ENCODE measurements at places on chromosomes 7 and 10. TPM values are rescaled to one million over a fixed set of nuclear protein-coding genes. Genes with fewer than 3 reads are reported as not detected.

- no peak for DNase-seq
Measured at GRCh38 chr7:128997181-128997580, 57.7 kb downstream of the TNPO3 start.

DNA sequence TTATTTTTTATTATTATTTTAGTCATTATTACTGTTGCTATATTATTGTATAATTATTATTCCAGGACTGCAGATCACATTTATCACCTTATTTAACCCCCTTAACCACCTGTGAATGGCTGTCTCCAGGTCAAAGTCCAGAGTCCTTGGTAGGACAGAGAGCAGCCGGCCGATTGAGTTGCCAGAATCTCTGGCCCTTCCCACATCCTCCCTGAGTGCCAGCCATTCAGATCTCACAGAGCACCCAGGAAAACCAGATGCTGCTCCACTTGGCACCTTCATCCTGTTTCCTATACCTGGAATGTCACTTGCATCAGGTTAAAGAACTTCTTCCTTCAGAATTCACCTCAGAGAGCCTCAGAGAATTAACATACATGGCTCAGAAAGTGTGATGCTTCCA is 101.1 kb downstream of the ELAPOR2 start:
- no peak for DNase-seq

DNA sequence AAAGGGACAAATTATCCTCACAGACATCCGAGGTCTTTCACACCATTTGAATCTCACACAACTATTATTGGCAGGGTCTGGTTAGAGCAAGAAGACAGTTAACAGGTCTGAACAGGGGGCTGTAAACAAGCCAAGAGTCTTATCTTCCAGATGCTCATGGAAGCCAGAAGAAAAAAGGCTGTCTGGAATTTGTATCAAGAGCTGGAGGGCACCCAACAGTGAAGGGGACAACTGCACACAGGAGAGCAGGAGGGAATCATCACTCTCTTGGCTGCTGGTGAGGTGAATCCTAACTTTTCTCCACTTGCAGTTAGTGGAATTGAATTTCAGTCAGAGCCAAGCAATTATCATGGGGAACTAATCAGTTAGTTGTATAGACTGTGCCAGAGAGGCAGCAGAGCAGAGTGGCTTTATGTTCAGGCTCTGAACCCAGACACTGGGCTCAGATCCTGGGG is 880.2 kb upstream of the AUTS2 start:
- DNase-seq: no peak

DNA sequence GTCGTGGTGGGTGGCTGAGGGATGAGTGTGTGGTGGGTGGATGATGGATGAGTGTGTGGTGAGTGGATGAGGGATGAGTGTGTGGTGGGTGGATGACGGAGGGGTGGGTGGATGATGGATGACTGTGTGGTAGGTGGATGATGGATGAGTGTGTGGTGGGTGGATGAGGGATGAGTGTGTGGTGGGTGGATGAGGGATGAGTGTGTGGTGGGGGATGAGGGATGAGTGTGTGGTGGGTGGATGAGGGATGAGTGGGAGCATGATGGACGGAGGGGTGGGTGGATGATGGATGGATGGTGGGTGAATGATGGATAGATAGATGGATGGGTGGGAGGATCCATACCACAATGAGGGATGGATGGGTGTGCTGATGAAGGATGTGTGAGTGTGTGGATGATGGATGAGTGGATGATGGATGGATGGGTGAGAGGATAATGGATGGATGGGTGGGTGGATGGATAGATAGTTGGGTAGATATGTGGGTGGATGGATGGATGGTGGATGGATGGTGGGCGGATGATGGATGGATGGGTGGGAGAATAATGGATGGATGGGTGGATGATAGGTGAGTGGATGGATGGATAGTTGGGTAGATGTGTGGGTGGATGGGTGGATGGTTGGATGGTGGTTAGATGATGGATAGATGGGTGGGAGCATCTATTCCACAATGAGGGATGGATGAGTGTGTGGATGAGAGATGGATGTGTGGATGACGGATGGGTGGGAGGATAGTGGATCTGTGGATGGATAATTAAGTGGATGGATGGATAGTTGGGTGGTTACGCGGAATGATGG is 266.8 kb downstream of the CELF2 start:
- DNase-seq: peak; percentile 39

The TWIST1 gene
- total RNA-seq: 3.7 TPM

All from ureter (tissue), 1 donor.